Putamen (tissue), 1 donor: ENCODE measurements at places on chromosomes 6 and 20.

GRCh38 chr6:5155906-5156305, 70.8 kb downstream of the PPP1R3G start:
- DNase-seq: no peak

GRCh38 chr6:72740135-72740534, 118.3 kb downstream of the KCNQ5 start:
- no peak for DNase-seq

GRCh38 chr6:72218125-72218524, 331.8 kb downstream of the RIMS1 start:
- no peak for DNase-seq

DNA sequence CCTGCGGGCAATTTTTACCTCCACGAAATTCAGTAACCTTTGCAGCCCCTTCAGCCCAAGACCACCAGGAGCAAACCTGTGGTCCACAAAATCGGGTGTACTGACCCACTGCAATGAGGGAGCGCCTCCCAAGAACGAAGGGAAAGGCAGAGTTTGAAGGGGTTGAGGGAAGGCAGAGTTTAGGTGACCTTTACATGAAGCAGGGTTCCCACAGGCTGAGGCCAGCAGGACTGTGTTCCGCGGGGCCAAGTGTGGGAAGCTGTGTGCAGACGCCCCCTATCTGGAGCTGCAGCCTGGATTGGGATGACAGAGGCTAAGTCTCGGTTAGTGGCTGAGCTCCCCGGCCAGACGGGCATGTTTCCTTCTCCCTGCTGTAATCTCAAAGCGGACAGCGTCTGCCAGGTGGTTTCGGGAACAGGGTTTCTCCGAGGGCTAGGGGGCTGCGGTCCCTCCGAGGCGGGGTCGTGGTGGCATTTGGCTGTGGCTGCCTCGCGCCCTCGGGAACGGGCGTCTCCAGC, 826 bp upstream of the PYGB start:
- peak; percentile 63 for DNase-seq

DNA sequence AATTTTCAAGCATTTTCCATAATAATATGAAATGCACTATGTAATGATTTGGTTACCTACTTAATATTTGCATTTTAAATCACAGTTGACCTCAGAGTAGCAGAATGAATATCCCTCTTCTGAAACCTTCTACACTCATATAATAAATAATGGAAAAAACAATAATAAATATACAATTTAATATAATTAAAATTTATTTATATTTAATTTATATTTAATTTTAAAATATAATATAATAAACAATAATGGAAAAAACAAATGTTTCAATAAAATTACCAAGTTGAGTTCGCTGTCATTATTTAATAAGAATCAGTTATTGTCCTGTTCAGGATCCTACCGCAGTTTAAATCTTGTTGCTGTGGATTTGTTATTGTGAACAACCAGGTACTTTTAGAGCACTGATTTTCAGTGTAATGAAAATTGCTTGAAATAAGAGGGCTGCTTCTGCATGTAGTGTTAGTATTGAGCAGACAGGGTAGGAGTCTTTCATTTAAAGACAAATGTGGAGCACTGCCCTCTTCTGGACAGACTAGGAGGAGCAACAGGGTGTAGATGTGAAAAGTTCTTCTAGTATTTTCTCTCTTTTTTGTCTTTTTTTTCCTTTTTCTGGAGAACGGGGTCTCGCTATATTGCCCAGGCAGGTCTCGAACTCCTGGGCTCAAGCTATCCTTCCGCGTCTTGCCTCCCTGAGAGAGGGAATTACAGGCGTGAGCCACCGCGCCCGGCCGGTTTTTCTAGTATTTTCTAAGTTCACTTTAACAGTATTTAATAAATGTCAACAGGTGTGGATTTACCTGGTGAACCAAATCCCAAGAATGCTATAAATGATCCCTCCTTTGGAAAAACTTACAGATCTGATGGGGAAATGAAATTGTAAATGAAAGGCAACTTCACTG, 13.6 kb downstream of the TRAPPC3L start:
- DNase-seq: peak; percentile 49

GRCh38 chr20:41671143-41671542, 53.0 kb upstream of the CHD6 start:
- DNase-seq: no peak

- DNase-seq: no peak
Observed at GRCh38 chr20:59386809-59387208, 86.4 kb downstream of the EDN3 start.
